ENCODE measurements at places on chromosomes 12 and 14.

DNA sequence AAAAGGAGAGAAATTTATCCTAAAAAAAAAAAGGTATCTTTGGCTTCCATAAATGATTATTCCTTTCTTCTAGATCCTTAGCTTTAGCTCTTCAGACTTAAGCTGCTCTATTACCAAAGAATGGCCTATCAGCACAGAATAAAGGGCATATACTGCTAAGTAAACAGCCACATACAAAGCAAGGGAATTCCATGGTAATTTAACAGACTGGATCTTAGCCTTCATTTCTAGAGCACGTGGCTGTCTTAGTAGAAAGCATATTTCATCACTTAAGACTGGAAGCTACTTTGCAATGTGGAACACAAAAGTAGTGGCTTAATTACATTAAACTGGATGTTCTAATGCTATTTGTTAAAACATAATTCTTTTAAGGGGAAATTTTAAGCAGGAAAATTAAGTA, 23.1 kb downstream of the TMED10 start:
- no peak for DNase-seq

DNA sequence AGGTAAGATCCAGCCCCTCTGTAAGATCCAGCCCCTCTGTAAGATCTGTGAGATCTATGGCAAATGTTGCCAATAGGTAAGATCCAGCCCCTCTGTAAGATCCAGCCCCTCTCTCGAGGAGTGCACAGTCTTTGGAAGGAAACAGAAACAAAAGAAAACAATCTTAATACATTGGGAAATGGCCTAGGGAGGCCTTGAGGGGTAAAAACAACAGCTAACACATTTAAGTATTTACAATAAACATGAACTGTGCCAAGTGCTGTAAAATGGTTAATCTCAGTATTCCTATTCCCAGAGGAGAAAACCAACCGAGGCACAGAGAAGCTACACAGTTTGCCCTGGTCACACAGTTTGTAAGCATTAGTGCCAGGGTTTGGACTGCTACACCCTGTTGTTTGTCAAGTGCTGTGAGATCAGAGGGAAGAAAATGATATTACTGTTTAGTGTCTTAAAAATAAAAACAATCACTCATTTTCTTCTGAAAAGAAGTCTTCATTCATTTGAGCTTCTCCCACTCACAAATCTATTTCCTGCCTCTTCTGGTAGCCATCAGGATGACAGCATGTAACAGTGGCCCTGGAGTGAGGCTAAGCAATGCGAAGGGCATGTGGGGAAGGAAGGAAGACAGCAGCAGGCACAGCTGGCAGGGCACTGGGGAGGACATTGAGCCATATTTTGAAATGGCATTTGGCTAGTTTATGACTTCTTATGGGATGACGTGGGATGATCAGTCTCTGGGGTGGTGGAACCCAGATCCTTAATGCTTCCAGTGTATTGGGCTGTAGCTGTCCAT, 118.7 kb upstream of the PTPRQ start:
- DNase-seq = no peak

GRCh38 chr14:31932675-31933074, 144.4 kb upstream of the ARHGAP5 start:
- no peak for DNase-seq

- no peak for DNase-seq
These were observed 408.2 kb downstream of the AEBP2 start for GRCh38 chr12:19847294-19848059.

- DNase-seq = no peak
These were observed 9.0 kb downstream of the BATF start for GRCh38 chr14:75531256-75531655.

DNA sequence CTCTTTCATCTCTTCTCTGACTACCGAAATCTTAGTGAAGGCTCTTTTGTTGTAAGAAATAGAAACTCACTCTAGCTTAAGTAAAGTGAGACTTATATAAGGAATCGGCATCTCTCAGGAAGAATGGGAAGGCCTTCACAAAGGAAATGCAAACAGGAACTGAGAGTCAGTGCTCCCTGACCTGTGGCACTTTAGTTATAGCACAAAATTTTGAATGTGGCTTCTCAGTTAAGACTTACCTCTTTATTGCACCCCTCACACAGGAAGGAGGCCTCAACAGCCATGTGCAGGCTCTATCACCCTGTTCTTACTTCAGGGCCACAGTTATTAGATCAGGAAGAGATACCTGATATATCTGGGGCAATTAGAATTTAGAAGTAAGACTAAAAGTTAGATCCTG, 224.7 kb upstream of the EGLN3 start:
- no peak for DNase-seq

DNA sequence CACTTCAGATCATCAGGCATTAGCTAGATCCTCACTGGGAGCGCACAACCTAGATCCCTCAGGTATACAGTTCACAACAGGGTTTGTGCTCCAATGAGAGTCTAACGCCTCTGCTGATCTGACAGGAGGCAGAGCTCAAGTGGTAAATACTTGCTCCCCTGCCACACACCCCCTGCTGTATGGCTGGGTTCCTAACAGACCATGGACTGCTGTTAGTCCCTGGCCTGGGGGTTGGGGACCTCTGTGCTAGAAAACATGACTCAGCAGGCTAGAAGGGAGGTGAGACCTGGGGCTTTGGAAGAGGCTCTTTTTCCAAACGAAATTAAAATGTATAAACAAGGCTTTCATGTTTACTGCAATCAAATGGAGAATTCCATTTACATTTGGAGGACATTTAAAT, 691.1 kb downstream of the FLRT2 start:
- DNase-seq = no peak

GRCh38 chr12:101826766-101827368, 3.9 kb downstream of the GNPTAB start:
- DNase-seq = no peak

DNA sequence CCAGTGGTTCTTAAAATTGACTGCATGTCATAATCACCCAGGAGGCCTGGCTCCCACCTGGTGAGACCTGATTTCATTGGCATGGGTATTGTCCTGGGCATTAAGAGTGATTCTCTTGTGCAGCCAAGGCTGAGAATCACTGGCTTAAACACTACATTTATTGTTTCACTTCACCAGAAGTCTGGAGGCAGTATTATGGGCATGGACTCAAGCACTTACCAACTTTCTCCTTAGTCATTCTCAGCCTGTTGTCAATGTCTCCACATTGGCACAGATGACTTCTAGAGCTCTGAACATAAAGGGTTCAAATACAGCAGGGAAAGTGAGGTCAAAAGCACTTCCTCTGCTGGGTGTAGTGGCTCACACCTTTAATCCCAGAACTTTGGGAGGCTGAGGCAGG, 25.6 kb upstream of the GCH1 start:
- no peak for DNase-seq

- DNase-seq = no peak
These were observed 2.9 kb downstream of the GLIPR1 start for GRCh38 chr12:75483431-75483830.

GRCh38 chr14:66216763-66217162, 269.4 kb upstream of the CCDC196 start:
- DNase-seq = no peak

Data from CD4-positive, alpha-beta T cell treated with Interleukin-10 for 1 hour (primary cell).